ENCODE measurements at places on chromosomes 7 and 10. TPM values are rescaled to one million over a fixed set of nuclear protein-coding genes. Genes with fewer than 3 reads are reported as not detected.

Gene AGR2
- total RNA-seq, result 0.19 TPM

Gene EMX2
- total RNA-seq, result not detected

Gene TLX1
- not detected for total RNA-seq

- DNase-seq, result peak; percentile 92
These were observed at the start of the genes GLUD1 and SHLD2 for GRCh38 chr10:87094373-87095235. GLUD1 (minus strand) TSS chr10:87094843; CDS start chr10:87094769, 74 bp downstream. SHLD2 (plus strand) TSS chr10:87095206; CDS start chr10:87151355, 56,149 bp downstream.

DNA sequence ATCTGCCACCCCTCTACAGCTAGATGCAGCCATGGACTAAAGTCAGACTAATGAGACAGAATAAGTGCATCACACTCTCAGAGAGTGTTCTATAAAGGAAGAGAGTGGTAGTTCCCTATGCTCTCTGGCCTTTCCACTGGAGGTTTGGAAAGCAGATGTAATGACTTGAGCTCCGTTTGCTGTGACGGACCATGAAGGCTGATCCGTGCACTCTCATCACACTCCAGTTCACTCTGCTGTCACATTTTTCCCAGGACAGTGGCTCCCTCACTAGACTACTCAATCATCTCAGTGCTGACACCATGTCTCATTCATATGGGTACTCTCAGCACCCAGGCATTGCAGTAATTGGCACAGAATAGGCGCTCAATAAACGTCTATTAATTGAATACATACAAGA lies 20.4 kb downstream of the TRDMT1 start:
- no peak for DNase-seq

- no peak for DNase-seq
These were observed 107.3 kb upstream of the STARD3NL start for GRCh38 chr7:38070718-38071117.

- no peak for DNase-seq
These were observed 41.1 kb upstream of the INPP5A start for GRCh38 chr10:132496360-132497062.

DNA sequence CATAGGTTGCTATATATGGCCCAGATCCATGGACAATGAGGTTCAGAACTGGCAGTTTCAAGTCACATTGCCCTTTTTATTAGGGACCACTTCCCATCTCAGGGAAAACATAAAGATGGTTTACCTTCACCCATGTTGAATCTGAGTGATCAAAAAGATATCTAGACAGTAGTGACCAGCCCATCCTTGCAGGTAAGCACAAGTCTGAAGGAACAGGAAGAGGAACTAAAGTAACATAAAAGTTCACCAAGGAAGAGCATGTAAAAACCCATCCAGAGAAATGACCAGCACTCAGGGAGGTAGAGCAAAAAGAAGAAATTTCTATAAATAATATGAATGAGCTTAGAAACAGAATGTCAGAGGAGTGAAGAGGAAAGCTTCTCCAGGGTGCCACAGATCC lies 382.5 kb downstream of the PARD3 start:
- DNase-seq, result no peak

DNA sequence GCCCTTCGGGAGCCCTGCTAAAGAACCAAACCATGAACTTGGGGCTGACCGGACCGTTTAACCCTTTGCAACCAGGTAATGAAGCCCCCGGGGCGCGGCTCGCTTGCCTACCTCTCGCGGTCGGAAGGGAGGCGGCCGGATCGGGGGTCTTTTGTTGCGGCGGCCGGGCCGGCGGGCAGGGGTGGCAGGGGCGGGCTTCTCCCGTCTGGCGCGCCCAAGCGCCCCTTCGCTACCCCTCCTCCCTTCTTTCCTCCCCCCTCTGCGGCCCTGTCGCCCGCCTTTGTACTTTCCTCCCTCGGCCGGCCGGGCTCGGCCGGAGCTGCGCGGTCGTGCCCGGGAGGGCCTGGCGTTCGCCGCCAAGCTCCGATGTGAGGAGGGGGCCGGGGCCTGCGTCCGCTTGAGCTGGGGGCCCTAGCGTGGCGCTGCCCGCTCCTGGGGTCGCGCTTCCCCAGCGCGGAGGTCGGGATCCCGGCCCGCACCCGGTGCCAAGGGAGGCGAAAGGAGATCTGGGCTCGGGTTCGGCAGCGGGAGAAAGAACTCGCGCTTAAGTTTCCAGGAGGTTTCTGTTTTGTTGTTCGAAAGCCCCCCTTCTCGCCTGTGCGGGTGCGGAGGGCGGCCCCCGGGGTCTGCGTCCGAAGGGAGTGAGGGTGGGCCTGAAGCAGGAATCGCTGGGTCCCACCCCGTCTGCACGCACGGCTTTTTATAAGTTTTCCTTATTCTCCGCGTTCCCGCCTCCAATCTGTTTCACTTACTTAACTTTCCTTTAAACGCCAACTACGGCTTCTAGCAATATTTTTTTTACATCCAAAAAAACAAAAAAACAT lies 436.8 kb upstream of the GALNT17 start:
- DNase-seq, result peak; percentile 50

DNA sequence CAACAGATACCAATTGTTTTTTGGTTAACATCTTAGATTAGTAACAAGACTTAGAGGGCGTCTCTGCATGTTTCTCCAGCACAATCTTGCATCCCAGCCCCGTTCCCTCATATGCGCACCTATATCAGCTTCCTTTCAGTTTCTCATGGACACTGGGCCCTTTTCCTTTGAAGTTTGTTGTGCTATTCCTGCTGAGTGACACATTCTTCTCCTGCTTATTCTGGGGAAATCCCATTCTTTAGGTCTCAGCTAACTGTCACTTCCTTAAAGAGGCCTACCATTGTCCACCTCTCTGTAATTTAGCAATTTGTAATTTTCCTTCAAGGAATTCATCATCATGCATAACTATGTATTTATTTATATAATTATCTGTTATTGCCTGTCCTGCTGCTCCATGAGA lies 110.3 kb upstream of the STEAP1B start:
- DNase-seq, result no peak

All from Karpas-422 (cell line).